Ovary (tissue), 10 donors: ENCODE measurements at places on chromosomes 4 and X. TPM values are rescaled to one million over a fixed set of nuclear protein-coding genes. Genes with fewer than 3 reads are reported as not detected.
A peak's percentile ranks its signal among the peaks of the same experiment; 100 is the strongest.

DNA sequence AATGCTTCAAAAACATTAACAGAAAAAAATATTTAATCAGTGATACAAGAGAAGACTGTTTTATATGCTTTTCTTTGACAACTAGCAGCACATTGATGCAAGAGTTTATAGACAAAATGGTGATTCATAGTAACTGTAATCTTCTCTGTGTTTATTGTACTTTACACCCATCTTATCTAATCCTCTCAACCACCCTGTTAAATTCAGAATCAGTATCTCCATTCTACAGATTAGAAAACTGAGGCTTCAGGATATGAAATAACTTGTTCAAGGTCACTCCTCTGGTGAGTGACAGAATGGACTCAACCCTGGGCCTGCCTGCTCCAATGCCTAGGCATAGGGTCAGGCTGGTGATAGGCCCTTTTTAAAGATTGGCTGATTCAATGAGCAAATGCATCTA, 26.1 kb upstream of the TMEM184C start:
- no peak for DNase-seq
- H3K4me1 ChIP-seq, result peaks cover 3% of the 10 kb centered on the region
- H3K27ac ChIP-seq, result no peak overlapping the region

DNA sequence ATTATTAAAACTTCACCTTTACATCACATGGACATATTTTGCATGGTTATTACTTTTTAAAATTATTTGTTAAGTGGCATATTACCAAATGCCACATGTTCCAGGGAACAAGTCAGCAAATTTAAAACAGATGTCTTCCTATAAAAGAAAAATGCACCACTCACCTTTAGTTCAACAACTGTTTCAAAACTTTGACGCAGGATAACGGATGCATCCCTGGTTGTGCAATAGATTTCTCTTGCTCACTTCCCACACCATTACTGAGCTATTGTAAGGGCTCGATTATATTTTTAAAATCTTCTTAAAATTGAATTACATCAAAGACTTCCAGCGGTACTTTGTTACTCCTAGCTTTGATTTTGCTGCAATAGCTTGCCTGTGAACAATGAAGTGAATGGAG, 93.0 kb upstream of the ARHGAP24 start:
- no peaks in the 10 kb centered on the region for H3K36me3 ChIP-seq
- DNase-seq, result no peak
- H3K27ac ChIP-seq, result no peak overlapping the region
- no peaks in the 10 kb centered on the region for H3K4me1 ChIP-seq

DNA sequence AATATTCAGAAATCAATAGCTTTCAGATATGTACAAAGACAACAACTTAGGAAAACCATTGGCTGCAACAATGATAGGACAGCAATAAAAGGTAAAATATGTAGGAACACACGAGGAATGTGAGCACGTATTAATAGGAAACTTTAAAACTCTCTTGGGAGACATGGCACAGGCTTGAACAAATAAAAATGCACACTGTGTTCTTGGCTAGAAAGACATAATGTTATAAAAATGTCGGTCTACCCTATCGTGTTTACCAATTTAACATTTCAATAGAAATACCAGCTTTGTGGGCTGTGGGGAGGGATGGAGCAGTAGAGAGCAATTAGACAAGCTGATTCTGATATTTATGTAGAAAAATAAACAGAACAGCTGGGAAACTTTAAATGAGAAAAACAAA, 69.0 kb upstream of the FAM9B start:
- H3K4me1 ChIP-seq, result no peaks in the 10 kb centered on the region
- H3K4me3 ChIP-seq, result no peak overlapping the region
- no peak for DNase-seq
- H3K36me3 ChIP-seq, result no peaks in the 10 kb centered on the region

GRCh38 chrX:124232523-124233201, 99.8 kb upstream of the TEX13D start:
- H3K4me3 ChIP-seq, result no peak overlapping the region
- no peaks in the 10 kb centered on the region for H3K27me3 ChIP-seq

- DNase-seq, result no peak
- no peak overlapping the region for H3K4me3 ChIP-seq
- H3K36me3 ChIP-seq, result no peaks in the 10 kb centered on the region
- no peaks in the 10 kb centered on the region for H3K27me3 ChIP-seq
These were observed 1582.4 kb downstream of the PCDH18 start for GRCh38 chr4:135949931-135950330.

DNA sequence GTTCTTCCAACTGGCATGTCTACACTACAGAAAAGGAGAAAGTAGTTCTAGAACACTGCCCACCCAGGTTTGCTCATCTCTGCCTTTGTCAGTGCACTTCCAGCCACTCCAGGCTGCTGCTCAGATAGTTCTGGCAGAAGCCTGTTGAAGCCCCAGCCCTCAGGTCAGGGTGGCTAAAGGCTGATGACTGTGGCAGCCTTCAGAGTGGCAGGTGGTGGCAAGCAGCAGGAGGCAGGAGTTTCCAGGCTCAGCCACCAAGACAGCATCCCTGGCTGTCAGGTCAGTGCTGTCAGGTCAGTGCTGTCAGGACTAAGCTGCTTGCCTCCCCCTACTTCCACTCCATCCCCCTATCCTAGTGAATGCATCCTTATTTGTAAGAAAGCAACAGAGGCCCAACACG, 100.4 kb downstream of the MAMLD1 start:
- no peak overlapping the region for H3K4me3 ChIP-seq
- no peak for DNase-seq
- H3K36me3 ChIP-seq, result no peaks in the 10 kb centered on the region
- H3K27ac ChIP-seq, result no peak overlapping the region
- peaks cover 6% of the 10 kb centered on the region for H3K4me1 ChIP-seq
- H3K27me3 ChIP-seq, result no peaks in the 10 kb centered on the region

- no peaks in the 10 kb centered on the region for H3K36me3 ChIP-seq
- no peaks in the 10 kb centered on the region for H3K4me1 ChIP-seq
- no peak overlapping the region for H3K27ac ChIP-seq
- DNase-seq, result no peak
These were observed 15.1 kb upstream of the NKX3-2 start for GRCh38 chr4:13559413-13559812.

GRCh38 chr4:158610790-158611189, 60.9 kb downstream of the C4orf46 start:
- no peak overlapping the region for H3K4me3 ChIP-seq
- no peaks in the 10 kb centered on the region for H3K4me1 ChIP-seq
- DNase-seq, result no peak
- no peaks in the 10 kb centered on the region for H3K27me3 ChIP-seq
- no peaks in the 10 kb centered on the region for H3K36me3 ChIP-seq

GRCh38 chr4:140793291-140793690, 37.1 kb upstream of the TBC1D9 start:
- no peaks in the 10 kb centered on the region for H3K36me3 ChIP-seq
- no peaks in the 10 kb centered on the region for H3K27me3 ChIP-seq
- H3K4me1 ChIP-seq, result no peaks in the 10 kb centered on the region
- DNase-seq, result no peak

DNA sequence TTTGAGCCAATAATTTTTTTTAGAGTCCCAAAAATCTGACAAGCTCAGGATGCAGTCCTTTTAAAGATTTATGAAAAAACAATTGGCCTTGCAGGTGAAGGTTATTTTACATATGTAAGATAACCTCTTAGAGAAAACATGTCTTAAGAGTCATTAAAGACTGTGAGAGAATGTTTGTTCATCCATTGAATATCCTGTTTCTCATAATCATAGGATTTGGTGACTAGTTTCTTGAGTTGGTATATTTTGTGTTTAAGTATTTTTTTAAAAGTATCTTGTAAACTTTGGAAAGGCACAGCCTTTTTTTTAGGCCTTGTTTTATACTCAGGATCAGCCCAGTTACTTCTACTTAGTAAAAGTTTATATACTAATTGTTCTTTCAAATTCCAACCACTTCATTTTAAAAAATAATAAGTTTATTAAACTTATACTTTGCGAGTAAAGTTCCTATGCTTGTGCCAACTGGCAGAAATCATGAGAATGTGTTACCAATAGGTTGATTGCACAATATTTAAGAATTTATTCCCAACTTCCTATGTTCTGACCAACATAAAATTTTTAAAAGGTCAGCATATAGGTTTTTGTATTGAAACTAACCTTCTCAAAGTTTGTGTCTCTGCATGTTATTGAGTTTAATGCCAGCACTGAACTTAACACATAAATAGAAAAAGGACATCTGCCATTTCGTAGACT, 40.0 kb upstream of the ARSJ start:
- H3K4me1 ChIP-seq, result no peaks in the 10 kb centered on the region
- no peak overlapping the region for H3K4me3 ChIP-seq
- DNase-seq, result no peak
- H3K27ac ChIP-seq, result no peak overlapping the region

- H3K27ac ChIP-seq, result no peak overlapping the region
- H3K27me3 ChIP-seq, result no peaks in the 10 kb centered on the region
- H3K4me3 ChIP-seq, result no peak overlapping the region
These were observed 70.3 kb downstream of the PPEF2 start for GRCh38 chr4:75831856-75832405.

GRCh38 chr4:952881-953573, 20.3 kb downstream of the DGKQ start:
- H3K4me3 ChIP-seq, result no peak overlapping the region
- DNase-seq, result no peak
- H3K27ac ChIP-seq, result no peak overlapping the region
- no peaks in the 10 kb centered on the region for H3K36me3 ChIP-seq

GRCh38 chr4:770022-770421, 55.9 kb downstream of the CPLX1 start:
- no peak overlapping the region for H3K27ac ChIP-seq
- DNase-seq, result peak; percentile 10
- H3K27me3 ChIP-seq, result no peaks in the 10 kb centered on the region

DNA sequence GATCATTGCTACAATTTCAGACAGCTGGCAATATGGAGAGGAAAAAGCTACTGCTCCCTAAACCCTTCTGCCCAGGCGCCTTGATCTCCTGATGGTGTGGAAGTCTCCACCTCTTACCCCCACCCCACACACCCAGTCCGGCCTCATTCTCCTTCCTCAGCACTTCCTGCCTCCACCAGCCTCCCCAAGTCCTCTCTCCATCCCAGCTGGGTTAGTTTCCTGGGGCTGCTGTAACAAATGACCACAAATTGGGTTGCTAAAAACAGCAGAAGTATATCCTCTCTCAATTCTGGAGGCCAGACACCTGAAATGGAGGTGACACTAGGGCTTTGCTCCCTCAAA, 1.1 kb upstream of the CCNQ start:
- DNase-seq, result no peak
- no peaks in the 10 kb centered on the region for H3K27me3 ChIP-seq
- no peaks in the 10 kb centered on the region for H3K36me3 ChIP-seq
- H3K4me1 ChIP-seq, result no peaks in the 10 kb centered on the region
- no peak overlapping the region for H3K27ac ChIP-seq
- peak overlapping the region; percentile 56 for H3K4me3 ChIP-seq

GRCh38 chrX:4572691-4573090, 859.2 kb upstream of the PRKX start:
- H3K27ac ChIP-seq, result no peak overlapping the region
- no peaks in the 10 kb centered on the region for H3K4me1 ChIP-seq
- no peak overlapping the region for H3K4me3 ChIP-seq
- DNase-seq, result no peak
- H3K36me3 ChIP-seq, result no peaks in the 10 kb centered on the region

DNA sequence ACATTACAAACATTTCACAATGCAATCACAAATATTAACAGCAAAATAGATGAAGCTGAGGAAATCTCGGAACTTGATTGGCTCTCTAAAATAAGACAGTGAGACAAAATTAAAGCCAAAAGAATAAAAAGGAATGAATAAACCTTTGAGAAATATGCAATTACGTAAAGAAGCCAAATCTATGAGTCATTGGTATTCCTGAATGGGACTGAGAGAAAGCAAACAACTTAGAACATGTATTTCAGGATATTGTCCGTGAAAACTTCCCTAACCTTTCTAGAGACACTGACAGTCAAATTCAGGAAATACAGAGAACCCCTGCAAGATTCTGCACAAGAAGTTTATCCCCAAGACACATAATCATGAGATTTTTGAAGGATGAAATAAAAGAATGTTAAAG, 48.4 kb upstream of the SPANXN2 start:
- no peak overlapping the region for H3K27ac ChIP-seq
- H3K4me3 ChIP-seq, result no peak overlapping the region
- no peaks in the 10 kb centered on the region for H3K36me3 ChIP-seq
- H3K27me3 ChIP-seq, result no peaks in the 10 kb centered on the region
- no peak for DNase-seq

The PRR32 gene
- not detected for total RNA-seq

The MMGT1 gene
- 19.1 TPM for total RNA-seq

The FGD1 gene
- 5.2 TPM for total RNA-seq

The CDK16 gene
- total RNA-seq, result 73.5 TPM

The AIFM1 gene
- total RNA-seq, result 20.5 TPM

The SH2D1A gene
- 0.23 TPM for total RNA-seq

The CXorf49 gene
- total RNA-seq, result not detected

The EFHC2 gene
- 1.9 TPM for total RNA-seq

The ELMOD2 gene
- 16.7 TPM for total RNA-seq
